Cardiac ventricle fibroblast (primary cell): ENCODE measurements at places on chromosomes 2 and 18. TPM values are rescaled to one million over a fixed set of nuclear protein-coding genes. Genes with fewer than 3 reads are reported as not detected.

RND3 gene
- total RNA-seq = 69.7 and 97.6 TPM in 2 replicates

GPR155 gene
- total RNA-seq = 1.5 and 2.5 TPM in 2 replicates

ERFE gene
- total RNA-seq = 3.9 and 9.2 TPM in 2 replicates

SOS1 gene
- total RNA-seq = 34.9 and 38.8 TPM in 2 replicates

DSG1 gene
- not detected in 2 replicates for total RNA-seq

ESPNL gene
- 1.5 and 2.0 TPM in 2 replicates for total RNA-seq

ZAP70 gene
- total RNA-seq = not detected in 2 replicates

CHST9 gene
- not detected in 2 replicates for total RNA-seq

STARD6 gene
- total RNA-seq = not detected in 2 replicates

GRP gene
- total RNA-seq = not detected in 2 replicates

UGGT1 gene
- total RNA-seq = 52.3 and 103 TPM in 2 replicates

RAB6C gene
- total RNA-seq = not detected in 2 replicates

PLEKHA3 gene
- 6.4 and 8.3 TPM in 2 replicates for total RNA-seq

POTEI gene
- total RNA-seq = not detected in 2 replicates

KCNJ13 gene
- not detected in 2 replicates for total RNA-seq

FOXD4L1 gene
- 0.15 TPM in 1 of 2 replicates, not detected in the other for total RNA-seq

CIB4 gene
- total RNA-seq = not detected in 2 replicates

GALNT13 gene
- total RNA-seq = 0.25 and 6.4 TPM in 2 replicates

DCDC2C gene
- not detected in 2 replicates for total RNA-seq

IL18R1 gene
- 13.1 and 31.8 TPM in 2 replicates for total RNA-seq

SLC5A7 gene
- total RNA-seq = not detected in 2 replicates

MALL gene
- 38.4 and 41.5 TPM in 2 replicates for total RNA-seq

AFG3L2 gene
- 29.5 and 30.6 TPM in 2 replicates for total RNA-seq

MXD1 gene
- total RNA-seq = 5.5 and 5.9 TPM in 2 replicates

NTSR2 gene
- total RNA-seq = not detected in 2 replicates

RNF125 gene
- total RNA-seq = 0.75 and 1.3 TPM in 2 replicates
